ENCODE measurements at places on chromosomes 1 and 21.

GRCh38 chr21:35643176-35643575 lies 417.1 kb downstream of the SETD4 start:
- no peak for DNase-seq

DNA sequence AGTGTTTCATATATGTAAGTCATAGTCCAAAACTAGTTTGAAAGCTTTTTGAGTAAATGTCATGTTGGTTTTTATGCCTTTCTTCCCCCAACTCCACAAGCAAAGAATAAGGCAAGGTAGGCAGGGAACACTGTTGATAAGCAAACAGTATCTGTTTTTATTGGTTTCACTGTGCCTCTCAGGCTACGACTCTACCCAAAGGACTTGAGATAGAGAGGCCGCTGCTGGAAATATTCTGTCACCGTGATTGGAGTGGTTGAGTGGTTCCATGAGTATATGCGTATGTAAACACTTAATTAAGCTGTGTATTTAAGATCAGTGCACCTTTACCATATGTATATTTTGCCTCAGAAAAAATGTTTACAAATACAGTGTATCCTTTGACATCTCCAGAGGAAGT lies 138.1 kb upstream of the KIF26B start:
- no peak for DNase-seq

DNA sequence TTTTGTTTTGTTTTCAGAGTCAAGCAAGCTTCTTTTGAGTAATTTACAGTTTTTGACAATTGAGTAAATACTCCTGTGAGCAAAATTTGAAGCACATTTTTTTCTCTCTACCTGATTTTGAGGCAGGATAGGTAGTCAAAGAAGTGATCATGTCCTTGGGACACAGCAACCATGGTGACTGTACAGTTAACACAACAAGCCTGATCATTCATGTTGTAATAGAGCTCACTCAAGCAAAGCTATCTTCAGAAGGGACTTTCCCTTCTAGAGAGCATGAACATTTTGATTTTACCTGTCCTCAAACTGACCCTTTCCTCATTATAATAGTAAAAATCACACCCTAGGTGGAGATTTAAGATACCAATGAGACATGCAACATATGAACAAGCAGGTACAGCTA lies 126.5 kb upstream of the KCNK1 start:
- no peak for DNase-seq

DNA sequence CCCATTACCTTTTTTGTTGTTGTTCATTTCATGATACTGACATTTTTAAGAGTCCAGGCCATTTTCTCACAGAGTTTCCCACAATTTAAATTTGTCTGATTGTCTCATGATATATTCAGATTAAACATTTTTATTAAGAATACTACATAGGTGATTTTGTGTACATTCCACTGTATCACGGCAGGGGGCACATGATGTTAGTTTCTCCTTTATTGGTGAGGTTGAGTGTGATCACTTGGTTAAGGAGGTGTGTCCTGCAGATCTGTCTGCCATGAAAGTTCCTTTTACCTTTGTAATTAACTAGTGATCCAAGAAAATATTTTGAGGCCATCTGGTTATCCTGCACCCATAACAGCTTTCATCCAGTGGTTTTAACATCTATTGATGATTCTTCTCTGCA lies 11.8 kb downstream of the RTCA start:
- no peak for DNase-seq

Measured in Right ventricle myocardium superior (tissue), 1 donor.